ENCODE measurements at places on chromosomes 16 and 17. TPM values are rescaled to one million over a fixed set of nuclear protein-coding genes. Genes with fewer than 3 reads are reported as not detected.

PRR15L gene
- not detected for total RNA-seq

HSD17B1 gene
- total RNA-seq: 0.14 TPM

CBFA2T3 gene
- 6.6 TPM for total RNA-seq

TRIM47 gene
- 94.0 TPM for total RNA-seq

HOXB5 gene
- total RNA-seq: 0.56 TPM

ARHGDIG gene
- not detected for total RNA-seq

NFATC2IP gene
- total RNA-seq: 38.4 TPM

CCL13 gene
- 5.0 TPM for total RNA-seq

CEP112 gene
- total RNA-seq: 19.0 TPM

KCNH6 gene
- not detected for total RNA-seq

IL21R gene
- 1.8 TPM for total RNA-seq

STX8 gene
- total RNA-seq: 99.8 TPM

PPY gene
- not detected for total RNA-seq

ITGAD gene
- not detected for total RNA-seq

CMTM3 gene
- total RNA-seq: 16.6 TPM

DNA sequence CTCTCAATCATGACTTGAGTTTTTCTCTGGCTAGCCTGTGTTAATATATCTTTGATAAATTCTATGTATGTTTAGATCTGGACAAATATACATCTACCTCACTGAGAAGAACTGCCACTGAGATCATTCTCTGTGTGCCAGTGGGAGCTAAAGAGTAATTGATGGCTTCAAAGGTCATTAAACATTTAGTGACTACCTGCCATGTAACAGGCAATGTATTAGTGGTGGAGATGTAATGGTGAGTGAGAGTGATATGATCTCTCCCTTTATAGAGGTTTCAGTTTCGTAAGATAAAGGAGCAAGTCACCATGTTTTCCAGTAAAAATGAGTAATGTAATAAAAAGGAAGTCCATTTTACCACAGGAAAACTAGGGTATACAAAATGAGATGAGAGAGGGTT, 235.8 kb upstream of the CDH8 start:
- DNase-seq: no peak

GRCh38 chr17:82188001-82188961, 24.4 kb downstream of the CCDC57 start:
- no peak for DNase-seq

DNA sequence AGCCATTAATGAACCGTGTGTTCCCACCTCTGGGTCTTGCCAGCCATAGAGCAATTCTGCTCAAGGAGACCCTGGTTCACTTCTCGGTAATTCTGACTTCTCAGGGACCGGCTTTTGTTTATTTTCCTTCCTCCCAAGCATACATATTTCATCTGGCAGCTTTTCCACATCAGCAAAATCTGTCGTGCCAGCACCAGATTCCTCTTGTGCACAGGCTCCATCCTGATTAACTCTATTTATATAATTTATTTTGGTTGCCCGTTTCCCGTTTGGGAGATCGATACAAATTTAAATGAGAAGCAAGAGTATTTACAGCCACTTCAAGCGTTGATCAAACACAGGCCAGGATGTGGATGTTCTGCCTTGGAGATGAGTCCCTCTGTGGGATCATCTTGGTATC, 161.9 kb upstream of the XYLT1 start:
- no peak for DNase-seq

DNA sequence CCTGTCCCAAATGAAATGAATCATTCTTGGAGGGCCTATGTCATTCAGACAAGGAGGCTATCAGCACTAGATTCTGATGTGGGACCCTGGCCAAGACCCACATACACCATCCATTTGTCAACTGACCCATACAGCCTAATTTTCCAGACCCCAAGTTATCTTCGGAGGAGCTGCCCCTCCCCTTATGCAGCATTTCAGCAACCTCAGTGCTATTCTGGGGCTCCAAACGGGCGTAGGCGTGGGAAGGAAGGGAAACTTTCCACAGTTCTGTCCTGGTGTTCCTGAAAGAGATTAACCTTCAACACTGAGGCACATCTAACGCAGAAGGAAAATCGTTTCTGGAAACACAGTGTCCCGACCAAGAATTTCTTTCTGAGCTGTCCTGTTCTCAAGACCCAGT, 86.7 kb downstream of the MYH11 start:
- no peak for DNase-seq

DNA sequence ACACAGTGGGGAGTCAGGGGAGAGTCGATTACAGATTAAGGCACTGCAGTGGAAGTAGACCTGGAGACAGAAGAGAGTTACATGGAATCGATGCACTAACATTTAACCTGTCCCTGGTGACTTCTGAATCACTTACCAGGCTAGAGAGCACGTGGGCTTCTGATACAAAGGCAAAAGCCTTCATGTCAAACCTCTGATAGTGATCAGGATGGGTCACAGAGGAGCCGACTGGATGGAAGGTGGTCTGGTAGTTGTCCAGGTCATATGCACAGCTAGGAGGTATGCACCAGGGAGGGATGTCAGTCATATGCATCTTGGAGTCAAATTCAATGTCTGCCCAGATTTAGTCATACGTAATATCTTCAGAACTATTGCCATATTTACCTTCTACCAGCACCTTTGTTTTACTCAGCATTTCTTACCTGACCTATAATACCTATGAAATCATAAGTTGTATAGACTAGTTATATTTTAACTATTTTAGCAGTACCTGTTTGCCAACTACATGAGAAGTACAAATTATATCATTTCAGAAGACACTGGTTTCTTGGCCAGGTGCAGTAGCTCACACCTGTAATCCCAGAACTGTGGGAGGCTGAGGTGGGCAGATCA, 11.7 kb downstream of the ZP2 start:
- no peak for DNase-seq

- DNase-seq: no peak
Observed at GRCh38 chr16:19382887-19383816, 34.5 kb upstream of the TMC5 start.

- no peak for DNase-seq
Observed at GRCh38 chr16:88962478-88963152, 14.4 kb downstream of the CBFA2T3 start.

- DNase-seq: no peak
Observed at GRCh38 chr16:73154063-73154870, 106.3 kb upstream of the ZFHX3 start.

- no peak for DNase-seq
Observed at GRCh38 chr17:73156166-73156840, 8.5 kb upstream of the SSTR2 start.

GRCh38 chr16:81478876-81479511, 34.4 kb downstream of the CMIP start:
- DNase-seq: no peak

- no peak for DNase-seq
Observed at GRCh38 chr17:73900516-73900915, 256.3 kb upstream of the SDK2 start.

- no peak for DNase-seq
Observed at GRCh38 chr17:61408151-61409041, 8.8 kb downstream of the TBX2 start.

GRCh38 chr16:2963723-2964474, at the start of gene KREMEN2:
Gene KREMEN2, plus strand, starts transcription at chr16:2964275. Its CDS starts 246 bp downstream, at chr16:2964521.
- no peak for DNase-seq

GRCh38 chr16:79286646-79287423, 313.7 kb downstream of the MAF start:
- no peak for DNase-seq

DNA sequence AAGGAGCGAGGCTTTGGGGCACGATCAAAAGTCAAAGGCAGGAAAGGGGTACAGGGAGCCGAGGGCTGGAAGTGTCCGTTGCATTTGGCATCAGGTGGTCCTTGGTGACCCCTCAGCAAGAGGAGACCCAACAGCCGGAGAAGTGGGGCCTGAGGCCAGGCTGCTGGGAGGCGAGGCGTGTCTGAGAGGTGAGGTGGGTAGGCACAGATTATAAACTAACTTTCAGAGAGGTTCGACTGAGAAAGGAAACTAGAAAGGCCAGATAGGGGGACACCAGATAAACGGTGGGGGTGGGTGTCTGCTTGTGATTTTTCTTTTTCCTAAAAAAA, 3.6 kb downstream of the PECAM1 start:
- no peak for DNase-seq

GRCh38 chr17:50188531-50188920, 12.9 kb downstream of the COL1A1 start:
- no peak for DNase-seq

DNA sequence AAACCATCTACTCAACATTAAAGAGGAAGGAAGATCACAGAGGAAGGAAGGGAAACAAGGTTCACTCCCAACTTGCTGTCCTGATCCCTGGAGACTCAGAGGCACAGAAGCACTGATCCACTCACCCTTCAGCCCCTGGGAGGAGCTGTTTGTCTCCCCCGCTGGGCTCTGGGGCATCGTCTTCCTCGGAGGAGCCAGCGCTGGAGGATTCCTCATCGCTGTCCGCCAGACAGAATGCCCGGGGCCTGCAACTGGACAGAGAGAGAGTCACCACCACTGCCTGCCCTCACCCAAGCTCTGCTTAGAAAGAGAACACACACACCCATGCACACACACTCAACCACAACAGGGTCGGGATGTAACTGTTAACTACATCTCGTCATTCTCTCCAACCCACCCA, 24.8 kb upstream of the ERN1 start:
- DNase-seq: no peak

- DNase-seq: no peak
Observed at GRCh38 chr16:64983963-64984362, 137.9 kb downstream of the CDH11 start.

- no peak for DNase-seq
Observed at GRCh38 chr16:50688867-50689266, 4.5 kb upstream of the NOD2 start.

GRCh38 chr17:30251931-30252330, 16.4 kb upstream of the SLC6A4 start:
- no peak for DNase-seq

- DNase-seq: no peak
Observed at GRCh38 chr17:30505868-30506417, 28.7 kb downstream of the GOSR1 start.

DNA sequence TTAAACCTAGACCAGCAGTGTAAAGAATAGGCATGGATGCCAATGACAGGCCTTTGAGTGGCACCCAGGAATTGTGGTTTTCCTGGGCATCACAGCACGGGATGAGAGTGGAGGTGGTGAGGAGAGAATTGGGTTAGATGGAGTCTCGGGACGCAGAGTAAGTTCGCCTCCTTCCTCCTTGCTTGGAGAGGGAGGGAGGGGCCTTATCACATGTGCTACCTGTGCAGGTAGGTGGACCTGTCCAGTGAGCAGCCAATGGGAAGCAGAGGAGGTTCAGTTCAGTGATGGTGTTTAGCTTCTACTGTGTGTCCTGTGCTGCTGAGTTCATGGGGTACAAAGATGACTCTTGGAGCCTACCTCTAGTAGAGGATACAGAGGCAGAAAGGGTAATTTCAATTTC, 14.9 kb downstream of the YPEL2 start:
- no peak for DNase-seq

- no peak for DNase-seq
Observed at GRCh38 chr17:19242323-19242722, 5.2 kb downstream of the EPN2 start.

DNA sequence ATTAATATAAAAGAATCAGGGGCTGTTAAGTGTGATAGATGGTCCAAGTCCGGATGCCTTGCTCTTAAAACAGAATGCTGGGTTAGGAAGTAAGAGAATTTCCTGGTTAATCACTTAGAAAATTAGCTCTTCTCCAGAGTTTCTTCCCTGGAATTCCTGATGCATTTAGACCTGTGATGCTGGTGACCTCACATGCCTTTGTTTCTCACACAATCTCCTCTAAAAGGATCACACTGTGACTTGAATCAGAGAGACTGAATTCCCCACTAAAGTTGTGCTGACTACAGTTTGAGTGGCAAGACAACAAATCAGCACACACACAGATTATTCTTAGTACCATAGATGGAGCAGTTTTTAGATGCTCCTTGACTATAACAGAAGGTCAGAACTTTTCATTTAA, 4.4 kb upstream of the RNF43 start:
- no peak for DNase-seq

GRCh38 chr16:79498928-79499327, 101.6 kb downstream of the MAF start:
- DNase-seq: no peak

GRCh38 chr17:37698132-37698910, 46.5 kb downstream of the HNF1B start:
- DNase-seq: no peak

GRCh38 chr16:85256190-85256739, 144.0 kb upstream of the CIBAR2 start:
- DNase-seq: no peak

DNA sequence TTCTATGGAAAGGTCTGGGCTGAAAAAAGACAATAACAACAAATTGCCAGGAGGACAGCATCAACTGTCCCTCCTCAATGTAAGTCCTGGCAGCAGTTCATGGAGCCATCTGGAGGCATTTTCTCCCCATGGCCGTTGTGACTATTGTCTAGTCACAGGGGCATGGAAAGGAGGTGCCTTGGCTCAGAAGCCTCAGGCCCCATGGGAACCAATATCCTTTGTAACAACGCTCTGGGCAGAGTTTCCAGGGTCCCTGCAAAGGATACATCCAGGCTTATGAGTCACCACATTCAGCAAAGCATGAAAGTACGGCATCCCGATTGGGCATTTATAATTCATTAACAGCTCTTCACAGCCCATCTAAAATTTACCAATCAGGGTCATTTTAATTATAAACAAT, 85.2 kb downstream of the GLG1 start:
- no peak for DNase-seq

DNA sequence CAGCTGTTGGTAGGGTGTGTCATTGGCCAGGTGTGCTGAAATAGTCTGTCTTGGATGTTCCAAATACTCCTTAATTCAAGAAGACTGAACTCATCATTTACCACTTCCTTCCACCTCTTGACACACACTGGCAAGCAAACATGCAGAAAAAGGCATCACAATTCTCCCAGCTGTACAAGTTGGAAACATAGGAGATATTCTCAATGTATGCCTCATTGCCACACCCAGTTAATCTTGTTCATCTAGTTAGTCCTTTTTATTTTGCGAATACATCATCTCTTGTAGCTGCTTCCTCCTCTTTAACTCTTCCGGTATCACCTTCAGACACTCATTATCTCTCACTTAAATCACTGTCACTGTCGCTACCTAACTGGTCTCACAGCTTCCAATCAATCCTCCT, 75.1 kb upstream of the GOT2 start:
- no peak for DNase-seq

DNA sequence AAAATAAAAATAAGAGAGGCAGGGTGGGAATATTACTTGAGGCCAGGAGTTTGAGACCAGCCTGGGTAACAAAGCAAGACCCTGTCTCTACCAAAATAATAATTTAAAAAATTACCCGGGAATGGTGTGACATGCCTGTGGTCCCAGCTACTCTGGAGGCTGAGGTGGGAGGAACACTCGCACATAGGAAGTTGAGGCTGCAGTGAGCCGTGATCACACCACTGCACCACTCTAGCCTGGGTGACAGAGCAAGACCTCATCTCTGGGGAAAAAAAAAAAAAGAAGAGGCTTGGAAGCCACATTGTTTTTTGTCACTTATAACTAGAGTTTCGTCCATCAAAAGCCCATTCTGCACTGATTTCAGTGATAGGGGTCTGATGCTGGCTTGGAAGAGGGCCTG, 3.3 kb upstream of the TMEM235 start:
- DNase-seq: no peak

All from thoracic aorta (tissue), 2 donors.